GM18507 (cell line): ENCODE measurements at places on chromosomes 1 and 21.

GRCh38 chr1:21337454-21337927, 47.2 kb upstream of the ECE1 start:
- DNase-seq = no peak

DNA sequence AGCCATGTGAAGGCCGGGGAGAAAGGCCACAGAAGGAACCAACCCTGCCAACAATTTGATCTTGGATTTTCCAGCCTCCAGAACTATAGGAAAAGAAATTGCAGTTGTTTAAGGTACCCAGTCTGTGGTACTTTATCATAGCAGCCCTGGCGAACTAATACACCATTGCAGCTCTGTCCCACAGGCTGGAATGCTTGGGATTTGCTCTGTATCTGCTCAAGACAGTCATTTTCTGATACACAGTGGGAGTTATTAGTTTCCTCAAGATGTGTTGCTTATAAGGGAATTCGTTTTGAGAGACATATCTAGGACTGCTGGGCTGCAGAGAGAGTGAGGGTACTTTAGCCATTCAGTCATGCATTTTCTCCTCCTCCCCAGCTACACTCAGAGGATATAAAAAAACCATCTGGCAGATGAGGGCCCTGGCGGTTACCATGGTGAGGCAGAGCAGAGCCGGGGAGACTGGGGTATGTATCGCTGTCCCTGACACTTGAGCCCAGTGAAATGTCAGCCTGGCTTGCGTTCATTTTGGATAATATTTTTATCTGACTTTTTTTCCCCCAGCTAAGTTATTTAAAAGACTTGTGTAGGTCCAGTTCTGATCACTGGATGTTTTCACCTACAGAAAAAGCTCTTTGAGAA, 104.6 kb downstream of the DIRAS3 start:
- DNase-seq = no peak

DNA sequence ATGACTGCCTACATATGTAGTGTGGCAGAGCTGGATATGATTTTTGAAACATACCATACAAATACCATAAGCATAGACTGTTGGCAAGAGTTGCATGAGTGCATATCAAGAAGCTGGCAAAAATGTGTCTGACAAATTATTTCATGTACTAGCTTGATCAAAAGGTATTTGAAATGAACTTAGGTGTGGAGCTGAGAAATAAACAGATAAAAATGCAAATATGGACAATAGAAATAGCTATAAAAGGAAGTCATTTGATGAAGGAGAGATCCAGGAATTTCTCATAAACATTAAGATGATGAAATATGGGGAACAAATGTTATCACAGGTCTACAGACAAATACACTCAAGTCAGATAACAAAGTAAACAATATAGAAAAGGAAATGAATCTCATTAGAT, 609.1 kb downstream of the PTPRC start:
- DNase-seq = no peak

GRCh38 chr1:230196077-230196476, 129.0 kb downstream of the GALNT2 start:
- DNase-seq = no peak

GRCh38 chr1:85001742-85002141, 4.8 kb upstream of the MCOLN2 start:
- no peak for DNase-seq

DNA sequence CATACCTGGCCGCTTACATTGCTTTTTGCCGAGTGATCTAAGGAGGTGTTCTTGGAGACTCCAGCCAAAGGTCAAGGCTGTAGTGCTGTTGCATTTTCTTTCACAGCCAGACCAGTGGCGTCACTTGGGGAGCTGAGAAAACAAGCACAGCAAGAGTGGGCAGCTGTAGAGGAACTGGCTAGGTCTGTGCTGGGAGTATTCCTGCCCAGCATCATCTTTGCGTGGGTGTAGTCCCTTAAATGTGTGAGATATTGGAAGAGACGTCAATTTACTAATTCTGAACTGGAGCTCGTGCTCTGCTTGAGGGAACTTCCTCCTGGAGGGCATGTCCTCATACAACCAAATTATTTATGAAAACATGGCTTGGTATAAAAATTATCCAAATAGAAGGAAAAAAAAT, 10.2 kb downstream of the UBIAD1 start:
- DNase-seq = no peak

- no peak for DNase-seq
Observed at GRCh38 chr1:184597650-184598357, 156.9 kb downstream of the EDEM3 start.

- DNase-seq = no peak
Observed at GRCh38 chr1:214455971-214456867, 95.2 kb downstream of the PTPN14 start.

- DNase-seq = no peak
Observed at GRCh38 chr1:232586679-232587078, 43.3 kb downstream of the SIPA1L2 start.

DNA sequence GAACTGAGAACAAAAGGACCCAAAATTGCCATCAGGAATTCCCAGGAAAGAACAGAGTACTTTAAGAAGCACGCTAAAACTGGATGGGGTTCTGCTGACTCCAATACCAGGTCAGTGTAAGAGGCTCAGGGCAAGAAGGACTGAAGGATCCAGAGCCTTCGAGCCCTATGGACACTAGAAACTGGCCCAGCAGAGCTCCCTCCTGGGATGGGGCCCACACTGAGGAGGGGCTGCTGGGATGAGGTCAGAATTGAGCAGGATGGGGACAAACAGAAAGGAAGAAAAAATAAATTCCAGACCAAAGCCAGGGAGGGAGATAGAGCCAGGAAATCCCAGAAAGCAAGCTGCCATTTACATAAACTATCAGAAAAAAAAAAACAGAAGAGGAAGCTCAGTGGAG, 222.4 kb upstream of the COA6 start:
- DNase-seq = no peak

- DNase-seq = no peak
Observed at GRCh38 chr1:206608108-206608698, 4.1 kb downstream of the EIF2D start.

DNA sequence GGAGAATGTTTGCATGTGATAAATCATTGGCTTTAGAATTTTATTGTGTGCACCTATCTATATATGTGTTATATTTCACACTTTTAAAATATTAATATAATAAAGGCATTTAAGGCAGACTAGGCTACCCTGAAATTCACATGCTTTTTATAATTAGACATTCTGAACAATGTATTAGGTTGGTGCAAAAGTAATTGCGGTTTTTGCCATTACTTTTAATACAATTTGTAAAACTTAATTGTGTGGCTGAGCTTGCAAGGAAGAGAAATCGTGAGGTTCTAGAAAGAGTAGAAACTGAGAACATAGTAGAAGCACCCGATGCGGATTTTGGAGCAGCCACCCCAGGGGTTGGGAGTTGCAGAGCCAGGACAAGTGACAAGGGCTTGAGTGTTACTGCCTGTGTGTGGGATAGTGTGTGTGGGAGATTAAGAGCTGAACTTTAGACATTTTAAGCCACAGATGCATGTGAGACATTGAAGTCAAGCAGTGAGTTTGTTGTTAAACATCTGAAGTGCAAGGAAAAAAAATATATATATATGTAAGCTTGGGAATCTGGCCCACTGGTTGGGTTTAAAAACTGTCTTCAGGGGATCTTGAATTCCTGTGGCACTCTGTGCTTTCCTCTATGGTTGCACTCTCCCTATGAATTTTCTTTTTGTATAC, 244.5 kb downstream of the TM2D1 start:
- DNase-seq = no peak

DNA sequence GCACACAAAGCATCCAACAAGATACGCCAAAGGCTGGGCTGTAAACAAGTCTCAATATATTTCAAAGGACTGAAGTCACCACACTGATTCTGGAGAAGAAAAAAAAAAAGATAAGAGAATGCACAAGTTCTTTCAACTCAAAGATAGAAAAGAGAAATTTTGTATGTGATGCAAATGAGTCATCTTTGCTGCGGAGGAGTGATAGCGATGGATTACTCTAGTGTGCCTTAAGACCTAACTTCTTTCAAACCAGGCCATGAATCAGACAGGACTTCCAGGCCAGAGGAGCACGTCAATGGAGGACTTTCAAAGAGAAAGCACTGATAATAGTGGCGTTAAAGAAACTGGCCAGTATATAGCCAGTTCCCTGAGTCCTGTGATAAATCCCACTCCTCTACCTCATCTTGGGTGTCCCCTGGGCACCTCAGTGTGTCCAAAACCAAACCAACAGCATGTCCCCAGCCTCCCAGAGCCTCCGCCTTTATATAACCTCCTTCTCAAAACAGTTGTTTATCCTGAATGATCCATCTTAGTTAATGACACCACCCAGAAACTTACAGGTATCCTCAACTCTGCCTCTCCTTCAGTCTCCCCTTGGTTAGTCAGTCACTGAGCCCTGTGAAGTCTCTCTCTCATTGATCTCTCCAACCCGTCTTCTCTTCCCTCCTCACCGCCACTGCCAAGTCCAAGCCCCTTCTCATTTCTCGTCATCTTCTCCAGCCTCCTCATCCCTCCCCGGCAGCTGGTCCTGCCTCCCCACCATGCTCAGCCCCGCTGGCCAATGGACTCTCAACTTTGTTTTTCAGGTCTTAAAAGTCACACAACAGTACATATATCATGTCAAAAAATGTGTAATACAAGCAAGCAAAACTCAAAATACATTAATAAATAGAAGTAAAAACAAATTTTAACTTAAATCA, 47.2 kb upstream of the IFFO2 start:
- no peak for DNase-seq

GRCh38 chr1:26579681-26580111, 50.1 kb downstream of the RPS6KA1 start:
- DNase-seq = no peak

- no peak for DNase-seq
Observed at GRCh38 chr1:107750364-107750959, 214.5 kb downstream of the VAV3 start.

GRCh38 chr1:8402109-8402710, 84.3 kb downstream of the SLC45A1 start:
- no peak for DNase-seq

DNA sequence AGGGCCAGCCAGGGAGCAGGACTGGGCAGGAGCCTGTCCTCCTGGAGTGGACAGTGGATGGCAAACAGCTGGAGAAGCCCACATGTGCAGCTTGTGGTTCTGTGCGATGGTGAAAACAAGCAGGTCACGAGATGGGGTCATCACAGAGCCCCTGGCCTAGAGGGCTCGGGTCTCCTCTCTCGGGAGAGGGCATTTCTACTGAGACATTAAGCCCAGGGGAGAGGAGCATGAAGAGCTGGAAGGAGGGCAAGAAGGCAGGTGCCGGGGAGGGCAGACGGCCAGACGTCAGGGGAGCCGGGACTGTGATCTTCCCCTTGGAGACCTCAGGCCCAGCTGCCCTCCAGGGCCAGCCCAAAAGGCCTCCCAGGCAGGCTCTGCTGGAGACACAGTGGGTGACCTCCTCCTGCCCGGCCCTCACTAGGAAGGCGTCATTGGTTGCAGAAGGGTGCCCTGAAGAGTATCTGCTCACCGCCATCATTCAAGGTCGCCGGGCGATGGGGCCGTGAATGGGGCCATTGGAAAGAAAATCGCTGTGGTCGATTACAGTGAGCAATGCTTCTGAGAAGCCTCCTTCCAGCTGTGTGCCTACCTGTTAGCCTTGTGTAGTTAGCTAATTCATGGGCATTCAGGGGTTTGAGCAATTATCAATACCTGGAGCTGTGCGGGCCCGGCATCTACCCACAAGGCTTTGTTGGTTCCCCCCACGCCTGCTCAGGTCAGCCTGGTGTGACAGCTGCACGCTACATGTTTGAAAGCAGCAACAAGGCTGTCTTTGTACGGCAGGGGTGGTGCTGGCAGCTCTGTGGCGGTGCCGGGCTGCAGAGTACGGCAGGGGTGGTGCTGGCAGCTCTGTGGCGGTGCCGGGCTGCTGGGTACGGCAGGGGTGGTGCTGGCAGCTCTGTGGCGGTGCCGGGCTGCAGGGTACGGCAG, 72.3 kb upstream of the ACTRT2 start:
- no peak for DNase-seq

- peak; percentile 62 for DNase-seq
Observed at GRCh38 chr1:24070821-24071393, 41.0 kb downstream of the MYOM3 start.

DNA sequence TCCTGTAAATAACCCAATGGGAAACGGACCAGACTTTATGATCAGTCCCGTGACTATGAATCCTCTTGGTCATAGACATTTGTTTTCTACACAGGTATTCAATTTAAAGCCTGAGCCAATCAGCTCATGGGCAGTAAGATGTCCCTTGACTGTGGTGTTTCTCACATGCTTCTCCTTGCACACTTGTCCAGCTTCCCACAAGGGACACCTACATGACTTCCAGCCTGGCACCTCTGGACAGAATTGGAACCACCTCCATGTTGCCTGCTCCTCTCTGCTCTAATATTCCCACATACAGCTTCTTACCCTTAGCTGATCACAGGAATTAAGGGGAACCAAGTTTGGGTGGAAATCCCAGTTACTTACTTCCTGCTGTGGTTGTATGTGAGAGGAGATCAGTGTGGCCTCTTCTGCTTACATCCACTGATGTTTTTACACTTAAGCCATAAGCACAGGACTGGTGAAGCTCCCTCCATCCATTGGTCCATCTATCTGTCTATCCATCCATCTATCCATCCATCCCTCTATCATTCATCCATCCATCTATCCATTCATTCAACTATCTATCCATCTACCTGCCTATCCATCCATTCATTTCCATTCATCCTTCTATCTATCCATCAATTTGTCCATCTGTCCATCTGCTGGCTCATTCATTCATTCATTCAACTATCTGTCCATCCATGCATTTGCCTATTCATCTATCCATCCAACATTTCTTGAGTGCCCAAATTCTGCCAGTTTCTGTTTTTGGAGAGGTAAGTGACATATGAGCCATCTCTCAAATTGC, 16.4 kb downstream of the RUNX1 start:
- DNase-seq = no peak

GRCh38 chr1:89735479-89735878, 85.4 kb upstream of the LRRC8D start:
- DNase-seq = no peak

DNA sequence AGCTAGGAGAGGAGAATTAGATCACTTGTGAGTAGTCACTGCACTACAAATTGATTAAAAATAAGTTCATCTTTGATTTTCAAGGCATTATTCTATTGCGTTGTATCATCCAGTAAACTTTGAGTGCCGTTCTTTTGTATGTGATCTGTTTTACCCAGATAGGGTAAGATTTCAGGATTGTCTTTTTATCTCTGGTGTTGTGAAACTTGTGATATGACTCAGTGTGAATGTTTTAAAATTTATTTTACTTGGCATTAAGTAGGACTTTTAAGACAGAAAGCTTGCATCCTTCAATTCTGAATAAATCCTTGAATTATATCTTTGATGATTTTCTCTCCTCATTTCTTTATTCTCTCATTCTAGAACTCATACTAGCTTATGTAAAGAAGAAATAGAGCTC, 93.3 kb upstream of the ADAMTS5 start:
- no peak for DNase-seq

DNA sequence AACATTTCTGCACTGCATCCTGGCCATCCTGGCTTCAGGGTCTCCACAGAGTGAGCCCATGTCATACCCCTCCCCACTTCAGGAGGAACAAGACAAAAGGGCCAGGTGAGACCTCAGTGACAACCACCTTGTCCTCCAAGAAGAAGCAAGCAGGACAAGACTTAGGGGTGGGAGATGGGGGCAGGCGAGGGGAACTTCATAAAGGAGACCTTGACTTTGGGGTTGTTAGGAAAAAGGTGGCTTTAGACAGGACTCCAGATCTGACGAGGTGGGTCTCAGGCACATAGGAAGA, 24.0 kb upstream of the SLAMF9 start:
- no peak for DNase-seq
